ENCODE measurements at places on chromosomes 16 and 17. TPM values are rescaled to one million over a fixed set of nuclear protein-coding genes. Genes with fewer than 3 reads are reported as not detected.

The MEOX1 gene
- polyA plus RNA-seq: 0.48 TPM

The BCO1 gene
- polyA plus RNA-seq: not detected

The KRT28 gene
- not detected for polyA plus RNA-seq

The MYH3 gene
- 1.2 TPM for polyA plus RNA-seq

The EPN3 gene
- polyA plus RNA-seq: not detected
